ENCODE measurements at places on chromosomes 3 and 15.
A peak's percentile ranks its signal among the peaks of the same experiment; 100 is the strongest.

GRCh38 chr15:89429986-89430385, 66.4 kb downstream of the RHCG start:
- DNase-seq = no peak

DNA sequence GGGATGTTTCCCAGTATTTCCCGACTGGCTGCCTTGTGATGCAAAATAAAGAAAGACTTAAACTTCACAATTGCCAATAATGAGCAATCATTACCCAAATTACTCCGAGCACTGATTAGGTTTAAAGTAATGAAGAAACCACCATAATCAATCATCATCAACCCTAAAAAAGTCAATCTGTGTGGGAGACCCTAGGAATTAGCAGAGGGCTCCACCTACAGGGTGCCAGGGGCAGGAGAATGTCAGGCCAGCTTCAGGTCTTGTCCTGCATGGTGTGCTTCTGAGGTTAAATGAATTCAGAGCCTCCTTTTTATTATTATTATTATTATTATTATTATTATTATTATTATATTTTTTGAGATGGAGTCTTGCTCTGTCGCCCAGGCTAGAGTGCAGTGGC, 478.0 kb upstream of the ARRDC4 start:
- peak; percentile 41 for DNase-seq

DNA sequence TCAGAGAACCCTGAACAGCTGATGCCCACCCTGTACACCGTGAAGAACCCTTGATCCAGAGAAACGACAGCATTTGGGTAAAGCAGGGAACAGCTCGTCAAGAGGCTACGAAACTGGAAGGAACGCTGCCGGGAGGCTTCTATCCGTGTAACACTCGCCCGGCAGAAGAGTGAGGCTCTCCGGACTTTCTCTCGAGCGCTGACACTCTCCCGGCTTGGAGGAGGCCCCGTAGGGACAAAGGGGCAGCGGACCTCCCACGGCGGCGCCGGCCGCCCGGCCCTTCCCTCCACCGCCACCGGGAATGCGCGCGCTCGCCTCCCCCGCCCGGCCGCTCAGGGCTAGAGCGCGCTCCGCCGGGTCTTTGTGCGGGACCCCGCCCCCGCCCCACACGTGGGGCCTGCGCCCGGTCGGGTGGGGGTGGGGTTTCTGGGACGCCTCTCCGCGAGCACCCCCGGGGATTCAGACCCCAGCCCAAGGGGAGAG, 1.7 kb downstream of the HYAL2 start:
- DNase-seq = peak; percentile 84

- no peak for DNase-seq
Measured at GRCh38 chr3:18370672-18371071, 54.5 kb downstream of the SATB1 start.

- no peak for DNase-seq
Measured at GRCh38 chr3:127707851-127708411, 35.2 kb downstream of the ABTB1 start.

DNA sequence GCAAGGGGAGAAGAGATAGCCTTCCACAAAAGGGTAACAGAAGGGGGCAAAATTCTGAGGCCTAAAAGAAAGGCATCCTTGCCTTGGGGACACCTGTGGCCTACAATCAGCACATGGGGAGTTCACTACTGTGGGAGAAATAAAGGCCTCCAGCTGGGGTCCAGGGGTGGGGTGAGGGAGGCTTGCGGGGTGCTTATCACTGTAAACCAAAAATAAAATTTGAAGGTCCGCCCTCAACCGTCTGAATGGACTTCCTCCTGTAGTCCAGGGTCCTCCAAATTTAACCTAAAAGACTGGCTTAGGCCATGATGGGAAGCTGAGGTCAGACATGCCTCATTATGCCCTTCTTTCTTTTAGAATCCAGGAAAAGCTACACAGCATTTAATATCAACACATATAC, 2.1 kb upstream of the POLR2M start:
- DNase-seq = no peak

DNA sequence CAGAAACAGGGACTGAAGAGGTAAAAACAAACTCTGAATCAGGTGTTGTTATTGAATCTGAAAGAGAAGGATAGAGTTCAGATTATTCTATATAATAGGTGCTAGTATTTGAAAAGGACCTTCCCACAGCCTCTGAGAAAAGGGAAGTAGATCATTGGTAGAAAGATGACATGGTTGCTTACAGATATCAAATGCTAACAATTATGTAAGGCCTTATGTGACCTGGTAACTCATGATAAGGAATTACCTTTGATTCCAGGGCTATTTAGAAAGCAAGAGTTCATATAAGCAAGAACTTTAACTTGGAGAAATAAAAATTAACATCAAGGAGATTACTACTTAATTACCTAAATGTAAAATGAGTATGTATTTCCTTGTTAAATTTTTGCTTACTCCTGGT, 7.6 kb downstream of the SLC27A2 start:
- DNase-seq = no peak

- DNase-seq = no peak
Measured at GRCh38 chr3:73605412-73605811, 19.3 kb downstream of the PDZRN3 start.

- DNase-seq = peak; percentile 44
Measured at GRCh38 chr15:96583671-96584070, 253.2 kb downstream of the NR2F2 start.

GRCh38 chr15:98398886-98399285, 249.5 kb upstream of the IGF1R start:
- no peak for DNase-seq

GRCh38 chr15:101115786-101116680, 135.8 kb downstream of the CHSY1 start:
- no peak for DNase-seq

DNA sequence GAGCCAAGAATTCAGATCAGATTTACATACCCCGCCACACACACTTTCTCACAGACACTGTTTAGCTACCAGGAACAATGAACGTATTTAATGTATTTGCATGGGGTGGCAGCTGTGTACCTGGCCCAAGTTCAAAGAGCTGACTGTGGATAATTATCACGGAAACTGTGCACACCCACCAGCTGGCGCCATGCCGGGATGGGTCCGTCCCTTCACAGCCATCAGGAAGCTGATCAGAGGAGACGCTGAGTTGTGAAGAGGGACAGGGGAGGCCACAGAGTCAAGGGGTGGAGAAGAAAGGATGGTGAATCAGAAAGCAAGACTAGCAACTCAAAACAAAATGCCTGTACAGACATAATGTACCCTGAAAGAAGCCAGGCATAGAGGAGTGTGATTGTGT, 13.1 kb upstream of the PLA2G4D start:
- DNase-seq = peak; percentile 48

GRCh38 chr15:62497356-62497755, 332.3 kb upstream of the C2CD4B start:
- no peak for DNase-seq

DNA sequence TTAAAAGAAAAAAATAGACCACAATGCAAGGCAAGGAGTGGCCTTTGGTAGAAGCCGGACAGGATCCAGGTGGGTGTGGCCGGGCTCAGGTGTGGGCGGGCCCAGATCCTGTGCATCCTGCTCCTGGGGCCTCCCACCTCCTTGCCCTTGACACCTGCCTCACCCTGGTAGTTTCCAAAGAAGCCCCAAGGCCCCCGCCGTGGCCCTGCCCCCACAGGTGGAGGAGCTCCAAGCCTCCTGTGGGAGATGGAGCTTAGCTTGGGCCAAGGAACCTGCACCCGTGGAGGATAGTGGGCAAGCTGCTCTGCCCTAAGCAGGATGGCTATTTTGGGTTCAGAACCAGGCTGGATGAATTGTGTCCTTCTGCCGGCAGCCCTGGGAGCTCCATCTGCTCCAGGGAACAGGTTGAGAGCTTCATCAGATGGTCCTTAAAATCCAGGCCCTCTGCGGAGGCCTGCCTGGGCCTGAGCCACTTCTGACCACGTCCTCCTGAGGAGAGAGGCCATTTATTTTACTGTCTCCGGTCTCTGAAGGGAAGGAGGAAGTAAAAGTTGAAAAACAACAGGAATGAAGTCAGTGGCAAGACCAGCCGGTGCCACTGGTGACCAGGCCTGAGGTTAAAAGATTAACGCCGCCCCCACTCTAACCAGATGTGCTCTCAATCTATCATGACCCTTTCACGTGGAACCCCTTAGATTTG, 53.9 kb upstream of the KLF13 start:
- peak; percentile 8 for DNase-seq

- DNase-seq = no peak
Measured at GRCh38 chr3:151740581-151740980, 6.9 kb downstream of the AADACL2 start.

DNA sequence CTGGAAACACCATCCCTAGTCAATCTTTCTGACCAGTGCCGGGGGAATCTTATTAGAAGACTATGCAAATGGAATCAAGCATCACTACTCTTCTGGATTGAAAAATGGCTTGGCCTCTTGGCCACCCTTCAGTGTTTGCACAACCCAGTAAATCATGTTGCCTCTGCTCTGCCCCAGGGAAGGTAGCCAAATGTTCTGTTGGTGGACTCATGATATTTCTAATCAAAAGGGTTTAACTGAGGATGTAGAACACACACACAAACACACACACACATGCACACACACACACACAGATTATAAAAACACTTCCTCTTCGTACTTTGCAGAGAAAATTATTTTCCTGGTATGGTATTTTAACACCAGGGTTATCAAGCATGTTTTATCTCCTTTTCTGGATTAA, 7.9 kb downstream of the RBP2 start:
- no peak for DNase-seq

- DNase-seq = no peak
Measured at GRCh38 chr3:170485294-170485693, 66.6 kb downstream of the CLDN11 start.

- DNase-seq = no peak
Measured at GRCh38 chr3:150797155-150797554, 34.2 kb upstream of the SIAH2 start.

DNA sequence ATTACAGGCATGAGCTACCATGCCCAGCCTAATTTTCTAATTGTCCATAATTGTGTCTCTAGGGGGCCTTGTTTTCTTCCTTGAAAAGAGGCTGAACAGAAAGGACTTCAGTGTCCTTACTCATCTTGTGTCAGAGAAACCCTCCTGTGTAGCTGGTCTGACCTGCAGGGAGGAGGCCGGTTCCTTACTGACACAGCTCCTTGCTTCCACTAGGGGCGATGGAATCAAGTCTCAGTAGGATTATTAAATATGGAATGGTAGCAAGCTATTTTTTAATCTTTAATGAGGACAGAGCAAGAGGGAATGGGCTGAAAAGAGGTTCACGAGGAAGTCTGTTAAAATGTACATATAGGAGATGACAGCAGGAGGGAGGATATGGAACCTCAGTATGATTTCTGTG, 8.6 kb downstream of the LPCAT4 start:
- no peak for DNase-seq

DNA sequence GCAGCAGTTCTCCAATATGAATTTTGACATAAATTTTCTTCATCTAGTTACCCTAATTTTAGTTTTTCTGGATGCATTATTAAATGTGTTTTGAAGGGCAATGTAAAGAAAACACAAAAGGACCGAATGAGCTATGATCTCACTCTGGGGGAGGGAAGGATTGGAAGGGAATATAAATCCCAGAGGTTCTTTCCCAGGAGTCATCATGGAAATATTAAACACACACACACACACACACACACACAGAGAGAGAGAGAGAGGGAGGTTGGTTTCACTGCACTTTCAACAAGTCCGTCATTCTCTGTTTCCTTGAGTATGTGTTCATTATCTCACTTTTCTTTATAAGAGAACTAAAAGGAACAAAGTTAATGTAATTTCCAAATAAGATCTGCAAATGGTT, 70.7 kb upstream of the DCBLD2 start:
- no peak for DNase-seq

GRCh38 chr3:18344306-18345014, 80.7 kb downstream of the SATB1 start:
- no peak for DNase-seq

DNA sequence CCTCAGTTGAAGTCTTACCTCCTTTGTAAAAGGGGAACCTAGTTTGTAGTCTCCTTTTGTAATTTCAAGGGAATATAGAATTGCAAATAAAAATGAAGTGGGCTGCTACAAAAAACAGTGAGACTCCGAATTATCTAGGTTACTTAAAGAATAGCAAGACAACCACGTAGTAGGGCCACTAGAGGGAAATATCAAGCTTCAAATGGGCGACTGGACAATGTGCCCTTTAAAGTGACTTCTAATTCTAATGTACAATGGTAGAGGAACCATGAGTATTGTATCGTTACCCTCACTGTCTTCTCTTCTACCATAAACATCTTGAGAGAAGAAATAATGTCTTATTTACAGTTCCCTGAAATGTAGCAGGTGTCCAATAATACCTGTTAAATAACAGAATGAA, 56.3 kb downstream of the TP63 start:
- no peak for DNase-seq

DNA sequence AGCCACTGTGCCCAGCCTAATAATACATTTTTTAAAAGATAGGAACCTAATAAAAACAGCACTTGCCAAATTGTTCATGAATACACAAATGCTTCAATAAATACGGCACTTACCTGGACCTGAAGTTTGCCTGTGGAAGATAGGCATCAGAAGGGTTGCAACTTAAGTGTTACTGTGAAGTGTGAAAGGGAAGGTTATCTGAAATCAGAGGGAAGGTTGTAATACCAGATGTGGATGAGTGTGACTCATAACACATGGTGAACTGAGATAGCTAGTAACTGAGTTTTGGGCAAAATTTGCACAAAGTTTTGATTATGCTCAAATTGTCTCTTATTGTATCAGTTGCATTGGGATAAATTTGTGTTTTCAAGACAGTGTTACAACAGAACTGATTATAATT, 68.0 kb downstream of the ATP11B start:
- DNase-seq = no peak

- no peak for DNase-seq
Measured at GRCh38 chr3:144049374-144049773, 77.8 kb downstream of the DIPK2A start.

- DNase-seq = no peak
Measured at GRCh38 chr3:7265736-7266135, 404.8 kb downstream of the GRM7 start.

DNA sequence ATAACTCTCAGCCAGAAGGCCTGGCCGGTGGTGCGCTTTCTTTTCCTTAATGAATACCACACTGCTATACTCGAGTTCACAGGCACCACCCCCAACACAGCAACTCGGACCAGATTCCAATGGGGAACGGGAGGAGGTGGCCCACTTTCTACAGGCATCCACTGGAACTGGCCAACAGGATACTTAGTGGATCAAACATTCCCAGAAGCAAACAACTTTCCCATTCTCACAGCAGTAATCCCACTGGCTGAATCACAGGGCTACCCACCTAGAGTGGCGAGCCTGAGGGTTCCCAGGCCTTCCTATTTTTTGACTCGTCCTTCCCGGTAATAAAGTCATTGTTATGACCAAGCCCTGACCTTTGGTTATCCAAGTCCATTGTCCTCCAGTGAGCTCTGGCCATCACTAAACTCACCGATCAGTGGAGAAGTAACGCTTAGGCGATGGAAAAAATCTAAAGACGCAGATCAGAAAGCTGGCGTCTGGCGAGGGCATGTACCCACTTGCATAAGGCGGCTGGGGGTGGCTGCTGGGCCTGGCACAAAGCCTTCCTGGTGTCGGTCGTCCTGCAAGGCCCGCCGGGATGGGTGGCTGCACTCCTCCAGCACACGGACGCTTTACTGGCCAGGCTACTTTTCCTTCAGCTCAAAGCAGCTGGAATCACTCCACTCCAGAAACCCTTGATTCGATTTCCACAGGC, 1.2 kb downstream of the EOGT start:
- DNase-seq = no peak

Data from Calu3 (cell line).